NCI-H1092 (cell line): ENCODE measurements at places on chromosomes 5 and 9.
A peak's percentile ranks its signal among the peaks of the same experiment; 100 is the strongest.

- DNase-seq = no peak
These were observed 249.4 kb downstream of the ACTL7B start for GRCh38 chr9:108606401-108606800.

DNA sequence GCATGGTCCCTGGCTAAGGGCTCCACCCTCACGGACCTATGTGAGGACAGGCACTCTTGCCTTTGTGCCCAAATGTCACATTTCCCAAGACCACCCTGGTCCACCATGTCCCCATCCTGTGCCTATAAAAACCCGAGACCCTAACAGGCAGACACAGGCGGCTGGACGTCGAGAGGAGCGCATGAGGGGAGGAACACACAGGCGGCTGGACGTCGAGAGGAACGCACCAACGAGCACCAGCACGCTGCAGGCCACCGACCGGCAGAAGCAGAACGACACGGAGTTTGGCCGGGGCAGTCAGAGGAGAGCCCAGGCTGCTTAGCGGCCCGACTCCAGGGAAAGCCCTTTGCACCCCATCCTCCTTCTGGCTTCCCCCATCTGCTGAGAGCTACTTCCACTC lies 119.9 kb downstream of the ADAMTS2 start:
- DNase-seq = no peak

- DNase-seq = no peak
These were observed 3.0 kb upstream of the IFNW1 start for GRCh38 chr9:21144603-21145002.

DNA sequence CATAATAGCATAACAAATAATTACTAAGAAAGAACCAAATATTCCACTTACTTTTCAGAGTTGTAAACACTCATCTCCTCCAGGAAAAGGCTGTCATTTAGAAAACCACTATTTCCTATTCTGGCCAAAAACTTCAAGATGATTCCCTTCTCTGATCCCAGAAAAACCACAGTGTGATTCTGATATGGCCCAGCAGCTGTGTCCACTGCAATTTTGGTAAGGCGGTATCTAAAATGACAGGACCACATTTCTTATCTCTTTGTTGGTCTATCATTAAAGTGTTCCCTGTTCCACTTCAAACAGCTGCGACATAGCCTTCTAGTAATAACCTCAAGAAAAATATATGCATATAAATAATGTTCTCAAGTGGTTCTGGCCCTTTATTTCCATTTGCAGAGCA lies 96.1 kb downstream of the SEMA6A start:
- no peak for DNase-seq

DNA sequence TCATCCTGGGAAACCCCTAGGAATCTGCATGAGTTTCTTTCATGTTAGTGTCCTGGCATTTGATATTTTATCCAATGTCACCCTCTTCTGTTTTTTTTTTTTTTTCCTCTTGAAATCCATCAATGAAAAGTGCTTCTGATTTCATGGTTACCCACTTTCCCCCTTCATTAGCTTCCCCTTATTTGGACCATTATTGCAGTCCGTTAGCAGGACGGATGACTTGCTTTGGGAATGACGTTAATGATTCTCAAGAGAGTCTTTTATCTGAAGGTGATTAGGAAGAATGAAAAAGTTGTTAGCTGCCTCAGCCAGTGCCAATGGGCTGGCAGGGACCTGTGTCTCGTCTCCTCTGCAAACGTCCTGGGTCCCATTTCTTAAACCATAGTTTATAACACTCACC lies 134.7 kb downstream of the SEMA6A start:
- DNase-seq = no peak

DNA sequence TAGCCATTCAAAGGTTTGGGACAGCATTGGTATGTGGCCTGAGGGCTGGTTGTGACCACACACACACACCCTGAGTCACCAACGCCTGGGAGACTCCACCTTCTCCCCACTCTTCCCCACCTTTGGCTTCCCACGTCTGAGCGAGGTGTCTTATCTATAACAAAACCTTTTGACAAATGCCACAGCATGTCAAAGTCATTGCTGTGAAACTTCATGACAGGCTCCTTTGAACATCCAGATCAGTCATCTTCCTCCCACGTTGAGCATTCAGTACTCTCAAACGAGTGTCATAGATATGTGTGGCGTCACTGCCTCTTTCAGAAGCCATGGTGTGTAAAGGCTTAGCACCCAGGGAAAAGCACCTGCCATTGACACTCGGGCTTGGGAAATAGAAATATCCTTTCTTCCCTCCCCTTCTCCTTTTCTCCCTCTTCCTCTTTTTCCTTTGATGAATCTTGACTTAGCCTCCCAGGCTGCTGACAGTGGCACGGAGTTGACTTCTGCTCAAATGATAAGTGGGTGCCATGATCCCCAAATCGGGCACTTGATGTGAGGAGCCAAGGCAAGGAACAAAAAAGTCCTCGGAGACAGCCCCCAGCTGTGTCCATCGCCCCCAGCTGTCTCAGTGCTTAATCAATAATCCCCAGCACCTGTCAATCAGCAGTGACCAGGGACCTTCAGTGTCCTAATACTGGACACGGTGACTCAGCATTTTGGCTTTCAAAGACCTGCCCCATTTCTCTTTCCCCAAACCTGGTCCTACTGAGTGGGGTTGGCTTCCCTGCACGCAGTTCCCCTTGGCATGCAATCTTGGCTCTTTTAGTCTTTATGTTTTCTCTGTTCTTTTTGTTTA lies 114.8 kb downstream of the FGF18 start:
- no peak for DNase-seq

GRCh38 chr5:62432621-62433064 lies 20.1 kb downstream of the IPO11 start:
- DNase-seq = no peak

DNA sequence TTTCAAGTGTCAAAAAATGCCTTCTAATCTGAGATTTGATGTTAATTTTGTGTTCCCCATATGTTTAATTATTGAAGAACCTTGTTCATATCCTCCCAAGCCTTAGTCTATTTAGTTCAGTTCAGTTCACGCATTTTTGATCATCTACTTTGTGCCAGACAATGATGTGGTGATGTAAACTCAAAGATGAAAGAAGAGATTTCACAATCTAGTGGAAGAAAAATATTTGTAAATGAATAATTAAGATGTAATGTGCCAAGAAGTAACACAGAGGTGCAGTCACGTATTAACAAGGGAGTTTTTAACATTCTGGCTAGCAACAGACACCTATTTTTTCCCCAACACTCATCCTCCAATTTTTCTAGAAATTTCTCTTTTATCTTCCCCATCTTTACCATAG lies 22.1 kb upstream of the KIF2A start:
- no peak for DNase-seq

DNA sequence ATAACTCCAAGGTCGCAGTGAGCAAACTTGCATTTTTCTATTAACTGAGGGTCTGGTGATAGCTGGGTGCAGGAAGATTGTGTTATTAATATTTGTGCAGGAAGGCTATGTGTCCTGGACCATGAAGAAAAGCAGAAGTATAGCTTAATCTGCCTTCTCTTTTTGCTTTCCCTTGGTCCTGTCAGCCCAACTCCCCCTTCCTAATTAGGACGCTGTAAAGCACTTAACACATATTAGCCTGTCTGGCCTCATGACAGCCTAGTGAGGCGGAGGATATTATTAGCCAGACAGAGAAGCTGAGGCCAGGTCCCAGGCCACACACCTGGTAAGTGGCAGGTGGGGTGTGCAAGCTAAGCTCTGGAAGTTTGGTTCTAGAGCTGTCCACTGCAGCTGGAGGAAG lies 29.5 kb downstream of the SLC46A2 start:
- DNase-seq = no peak

DNA sequence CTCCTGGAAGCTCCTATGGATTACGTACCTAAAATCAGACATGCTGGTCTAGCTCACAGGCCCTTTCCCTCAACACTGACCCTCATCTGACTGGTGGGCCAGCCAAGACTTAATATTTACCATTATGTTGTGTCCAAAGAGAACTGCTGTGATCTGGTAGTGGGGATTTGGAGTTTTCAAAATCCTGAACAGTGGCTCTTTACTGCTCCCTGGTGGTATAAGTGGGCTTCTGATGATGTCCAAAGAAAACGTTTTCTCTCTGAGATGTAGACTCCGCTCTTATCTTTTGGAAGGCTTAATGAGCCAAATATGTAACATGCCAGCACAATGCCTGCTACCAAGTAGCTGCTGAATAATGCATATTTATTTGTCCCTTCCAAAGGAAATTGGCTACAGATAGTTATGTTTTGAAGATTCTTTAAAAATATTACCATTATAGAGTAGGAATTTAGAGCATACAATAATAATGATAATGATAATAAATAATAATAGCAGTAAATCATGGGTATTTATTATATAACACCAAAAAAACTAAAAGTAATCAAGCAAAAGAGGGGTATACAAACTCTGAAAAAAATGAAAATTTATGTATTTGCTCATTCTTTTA lies 406.6 kb upstream of the TNC start:
- peak; percentile 58 for DNase-seq

GRCh38 chr9:32989660-32990059 lies 11.8 kb downstream of the APTX start:
- no peak for DNase-seq
